GM12891 (cell line): ENCODE measurements at places on chromosomes 11 and 22.

DNA sequence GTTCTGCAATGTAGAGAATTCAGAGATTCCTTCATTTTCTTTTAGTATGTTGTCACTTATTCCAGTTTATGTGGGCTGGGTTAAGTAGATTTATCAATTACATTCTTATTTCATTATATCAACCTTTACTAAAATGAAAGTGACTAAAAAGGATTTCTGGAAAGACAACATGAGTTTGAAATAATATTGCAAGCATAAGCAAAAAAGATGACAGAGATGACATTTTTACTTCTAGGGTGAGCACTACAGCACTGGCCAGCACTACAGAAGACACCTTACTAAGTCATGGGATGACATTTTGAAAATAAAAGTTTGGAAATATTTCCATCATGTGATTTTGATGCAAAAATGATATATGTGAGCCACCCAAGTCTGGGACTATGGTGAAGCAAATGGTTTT is 2.1 kb upstream of the USP47 start:
- DNase-seq, result no peak

DNA sequence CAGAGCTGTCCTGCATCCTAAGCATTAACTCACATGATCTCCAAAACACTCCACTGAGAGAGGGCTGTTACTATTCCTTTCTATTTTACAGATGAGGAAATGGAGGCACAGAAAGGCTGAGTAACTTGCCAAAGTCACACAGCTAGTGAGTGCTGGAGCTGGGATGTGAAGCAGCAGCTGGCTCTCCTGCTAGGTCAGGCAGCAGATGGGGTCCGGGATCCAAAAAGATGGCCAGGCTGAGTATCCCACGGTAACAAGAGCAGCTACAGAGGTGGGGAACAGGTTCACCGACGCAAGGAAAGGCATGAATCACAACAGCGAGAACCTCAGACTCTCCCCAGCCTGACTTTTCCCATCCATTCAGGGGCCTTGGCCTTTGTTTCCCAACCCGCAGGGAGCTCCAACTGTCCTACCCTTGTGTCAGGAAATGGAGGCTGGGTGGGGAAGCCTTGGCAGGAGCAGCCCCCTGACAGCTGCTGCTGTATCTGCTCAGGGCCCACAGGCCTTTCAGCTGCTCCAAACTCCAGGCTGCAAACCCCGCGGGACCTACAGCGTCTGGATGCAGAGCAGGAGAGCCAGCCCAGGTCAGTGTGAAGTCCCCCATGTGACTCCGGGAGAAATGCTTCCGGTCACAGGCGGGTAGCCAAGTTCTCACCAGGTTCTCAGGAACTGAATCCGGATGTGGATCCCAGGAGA is 29.5 kb downstream of the DKK3 start:
- DNase-seq, result no peak

DNA sequence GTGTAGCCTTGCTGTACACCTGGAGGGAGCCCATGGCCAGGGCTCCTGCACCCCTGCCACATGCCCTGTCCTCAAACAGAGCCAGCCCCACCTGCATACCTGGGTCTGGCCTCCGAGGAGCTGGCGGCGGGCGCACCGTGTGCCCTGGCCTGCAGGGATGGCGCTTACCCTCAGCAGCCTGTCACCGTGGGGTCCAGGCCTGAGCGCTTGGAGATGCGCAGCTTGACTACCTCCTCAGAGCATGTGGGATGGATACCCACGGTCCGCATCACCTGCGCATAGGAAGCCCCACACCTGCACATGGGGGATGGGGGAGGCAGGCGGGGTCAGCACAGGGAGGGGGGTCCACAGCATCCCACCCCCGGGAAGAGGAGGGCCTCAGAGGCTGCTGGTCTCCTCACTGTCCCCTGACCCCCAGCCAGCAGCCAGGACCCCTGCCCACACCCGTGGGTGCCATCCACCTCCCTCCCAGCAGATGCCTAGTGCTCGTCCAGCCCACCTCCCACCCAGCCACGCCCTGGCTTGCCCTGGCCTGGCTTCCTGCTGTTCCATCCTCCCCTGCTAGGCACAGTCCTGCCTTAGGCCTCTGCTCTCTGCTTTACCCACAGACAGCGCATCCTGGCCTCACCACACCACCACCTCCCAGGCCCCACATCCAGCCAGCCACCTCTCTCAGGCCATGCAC is 22.4 kb upstream of the GNB1L start:
- peak; percentile 19 for DNase-seq

DNA sequence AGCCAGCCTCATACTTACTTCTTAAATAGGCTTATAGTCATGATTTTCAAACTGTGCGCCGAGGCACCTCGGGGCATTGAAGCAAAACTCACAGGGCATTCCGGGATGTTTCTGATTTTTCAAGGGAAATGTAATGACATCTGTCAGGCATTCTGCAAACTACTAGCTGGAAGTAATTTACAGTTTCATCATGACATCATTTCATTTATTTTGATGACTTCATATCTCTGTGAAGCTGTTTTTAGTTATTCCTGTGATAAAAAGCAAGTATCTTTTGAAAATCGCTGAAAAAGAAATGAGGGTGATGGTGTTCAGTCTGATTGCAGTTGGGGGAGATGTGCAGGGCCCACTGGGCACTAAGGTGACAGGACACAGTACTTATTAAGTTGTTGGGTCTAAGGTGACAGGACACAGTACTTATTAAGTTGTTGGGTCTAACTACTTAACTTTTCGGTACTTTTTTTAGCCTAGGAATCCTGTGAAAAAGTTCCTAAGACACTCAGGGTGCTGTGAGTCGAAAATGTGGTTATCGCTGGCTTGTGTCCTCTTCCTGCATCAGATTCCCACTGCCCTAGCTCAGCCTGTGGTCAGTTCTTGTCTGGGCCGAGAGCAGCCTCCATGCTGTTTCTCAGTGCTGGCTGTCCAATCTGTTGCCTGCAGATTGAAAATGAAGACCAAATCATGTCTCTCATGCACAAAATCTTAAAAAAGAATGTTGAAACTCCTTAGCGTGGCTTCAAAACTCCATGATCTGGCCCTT is 42.6 kb downstream of the APLP2 start:
- DNase-seq, result no peak

GRCh38 chr11:2653930-2654739 is 45.7 kb downstream of the KCNQ1OT1 start:
- DNase-seq, result no peak

GRCh38 chr11:10051868-10052586 is 242.0 kb downstream of the SBF2 start:
- DNase-seq, result no peak

- no peak for DNase-seq
Observed at GRCh38 chr11:118415739-118416068, 14.3 kb downstream of the ATP5MG start.

GRCh38 chr11:16359369-16359768 is 3.0 kb upstream of the SOX6 start:
- no peak for DNase-seq

- DNase-seq, result no peak
Observed at GRCh38 chr22:19607192-19608002, 83.2 kb upstream of the CLDN5 start.

- DNase-seq, result no peak
Observed at GRCh38 chr11:126185259-126186024, 26.0 kb downstream of the RPUSD4 start.

DNA sequence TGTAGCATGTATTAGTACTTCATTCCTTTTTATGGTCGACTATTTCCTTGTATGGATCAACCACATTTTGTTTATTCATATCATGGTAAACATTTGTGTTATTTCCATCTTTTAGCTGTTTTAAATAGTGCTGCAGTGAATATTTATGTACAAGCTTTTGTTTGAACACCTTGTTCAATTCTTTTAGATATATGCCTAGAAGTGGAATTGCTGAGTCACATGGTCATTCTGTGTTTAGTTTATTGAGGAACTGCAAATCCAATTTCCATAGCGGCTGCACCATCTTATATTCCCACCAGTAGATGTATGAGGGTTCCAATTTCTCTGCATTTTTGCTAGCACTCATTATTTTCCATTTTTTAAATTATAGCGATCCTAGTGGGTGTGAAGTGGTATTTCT is 61.5 kb upstream of the GRK2 start:
- no peak for DNase-seq

DNA sequence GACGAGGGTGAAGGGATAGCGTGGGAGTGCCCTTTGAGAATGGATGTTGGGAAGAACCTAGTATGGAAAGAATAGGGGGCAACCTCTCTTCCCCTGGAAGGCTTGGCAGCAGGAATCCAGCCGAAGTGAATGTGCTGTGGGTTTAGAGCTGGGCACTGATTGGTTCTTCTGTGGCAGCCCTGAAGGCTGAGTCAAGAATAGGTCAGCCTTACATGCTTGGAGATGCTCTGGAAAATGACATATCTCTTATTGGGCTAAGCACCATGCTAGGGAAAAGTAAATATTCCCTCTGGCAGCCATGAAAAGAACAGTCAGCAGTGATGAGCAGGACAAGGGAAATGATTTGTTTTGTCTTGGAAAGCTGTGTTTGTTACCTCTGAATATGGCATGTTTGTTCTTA is 149.5 kb downstream of the COMMD9 start:
- DNase-seq, result no peak

GRCh38 chr11:22317656-22318055 is 20.5 kb upstream of the SLC17A6 start:
- no peak for DNase-seq

- no peak for DNase-seq
Observed at GRCh38 chr22:43047605-43048004, 32.7 kb upstream of the PACSIN2 start.

DNA sequence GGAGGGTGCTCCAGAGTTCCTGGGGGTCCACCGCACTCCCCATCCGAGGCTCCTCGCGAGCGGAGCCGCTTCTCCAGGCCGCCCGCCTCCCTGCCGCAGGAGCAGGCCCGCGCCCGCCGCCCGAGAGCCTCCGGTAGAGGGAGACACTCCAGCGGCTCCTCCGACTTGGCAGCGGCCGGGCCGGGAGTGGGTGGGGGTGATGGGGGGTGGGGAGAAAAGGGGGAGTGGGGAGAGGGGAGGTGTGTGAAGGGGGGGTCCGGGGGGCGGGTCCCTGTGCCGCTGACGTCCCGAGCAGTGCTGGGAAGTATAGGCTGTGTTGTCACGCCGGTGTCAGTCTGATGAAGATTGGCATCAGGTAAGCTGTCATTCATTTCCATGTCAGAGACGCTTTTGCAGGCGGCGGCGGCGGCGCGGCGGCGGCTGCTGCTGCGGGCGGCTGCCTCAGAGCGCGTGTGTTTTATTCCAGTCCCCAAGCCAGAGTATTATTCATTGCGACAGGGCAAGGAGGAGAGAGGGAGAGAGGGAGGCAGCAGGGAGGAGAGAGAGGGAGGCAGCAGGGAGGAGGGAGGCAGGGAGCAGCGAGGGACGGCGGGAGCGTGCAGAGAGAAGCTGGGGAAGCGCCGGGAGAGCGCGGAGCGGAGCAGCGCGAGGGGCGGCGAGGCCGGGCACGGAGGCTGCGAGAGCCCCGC is at the start of gene PKNOX2:
PKNOX2 (plus strand) TSS at position 330 of the 689 bp plus-strand sequence. CDS start 186,555 bp downstream, outside the sequence.
- peak; percentile 71 for DNase-seq

- DNase-seq, result no peak
Observed at GRCh38 chr11:131855320-131855719, 484.9 kb downstream of the NTM start.

- no peak for DNase-seq
Observed at GRCh38 chr11:10355257-10355661, 50.4 kb downstream of the ADM start.

DNA sequence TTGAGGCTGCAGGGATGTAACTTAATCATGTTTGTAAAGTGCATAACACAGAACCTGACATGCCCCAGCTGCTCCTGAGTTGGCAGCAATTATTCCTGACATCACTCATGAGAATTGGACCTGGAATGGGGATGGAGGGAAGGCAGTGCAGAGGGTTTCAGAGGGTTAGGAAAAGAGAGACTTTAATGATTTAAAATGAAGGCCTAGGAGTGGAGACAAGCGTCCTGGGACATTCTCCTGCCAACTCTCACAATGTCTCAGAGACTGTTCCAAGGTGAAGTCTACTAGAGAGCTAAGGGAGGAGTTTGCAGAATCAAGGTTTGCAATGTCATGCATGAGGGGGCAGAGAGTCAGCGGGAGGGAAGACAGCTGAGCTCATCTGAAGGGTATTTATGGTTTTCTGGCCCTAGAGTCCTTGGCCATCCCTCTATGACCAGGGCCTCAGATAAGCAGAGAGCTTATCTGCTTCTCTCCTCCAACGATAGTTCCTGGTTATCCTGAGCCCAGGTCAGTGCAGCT is 36.9 kb downstream of the GGTLC2 start:
- DNase-seq, result no peak

- no peak for DNase-seq
Observed at GRCh38 chr11:116697639-116698038, 75.1 kb downstream of the BUD13 start.

DNA sequence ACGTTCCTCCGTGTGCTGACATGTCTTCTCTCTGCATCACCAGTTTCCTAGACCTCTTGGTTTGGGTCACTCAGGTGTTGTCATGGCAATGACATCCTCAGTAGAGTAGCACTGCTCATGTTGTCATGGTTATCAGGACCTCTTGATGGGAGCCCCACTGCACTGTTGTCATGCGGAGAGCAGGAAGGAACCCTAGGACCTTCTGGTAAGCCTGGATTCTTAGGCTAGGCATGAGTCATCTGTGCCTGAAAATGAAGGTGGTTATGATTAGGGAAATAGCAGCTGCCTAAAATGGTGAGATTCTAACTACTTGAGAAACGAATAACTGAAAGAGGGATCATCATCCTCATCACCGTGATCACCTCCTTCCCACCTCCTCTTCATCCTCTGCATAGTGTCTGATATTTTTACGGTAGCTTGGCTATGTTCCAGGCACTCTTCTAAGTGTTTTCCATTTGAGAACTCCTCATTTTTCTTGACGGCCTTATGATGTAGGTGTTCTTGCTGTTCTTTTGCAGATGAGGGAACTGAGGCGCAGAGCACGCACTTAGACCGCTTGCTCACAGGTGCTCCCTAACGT is 858.4 kb downstream of the NTM start:
- DNase-seq, result no peak

GRCh38 chr11:64314805-64315561 is 2.4 kb downstream of the TRMT112 start:
- no peak for DNase-seq

DNA sequence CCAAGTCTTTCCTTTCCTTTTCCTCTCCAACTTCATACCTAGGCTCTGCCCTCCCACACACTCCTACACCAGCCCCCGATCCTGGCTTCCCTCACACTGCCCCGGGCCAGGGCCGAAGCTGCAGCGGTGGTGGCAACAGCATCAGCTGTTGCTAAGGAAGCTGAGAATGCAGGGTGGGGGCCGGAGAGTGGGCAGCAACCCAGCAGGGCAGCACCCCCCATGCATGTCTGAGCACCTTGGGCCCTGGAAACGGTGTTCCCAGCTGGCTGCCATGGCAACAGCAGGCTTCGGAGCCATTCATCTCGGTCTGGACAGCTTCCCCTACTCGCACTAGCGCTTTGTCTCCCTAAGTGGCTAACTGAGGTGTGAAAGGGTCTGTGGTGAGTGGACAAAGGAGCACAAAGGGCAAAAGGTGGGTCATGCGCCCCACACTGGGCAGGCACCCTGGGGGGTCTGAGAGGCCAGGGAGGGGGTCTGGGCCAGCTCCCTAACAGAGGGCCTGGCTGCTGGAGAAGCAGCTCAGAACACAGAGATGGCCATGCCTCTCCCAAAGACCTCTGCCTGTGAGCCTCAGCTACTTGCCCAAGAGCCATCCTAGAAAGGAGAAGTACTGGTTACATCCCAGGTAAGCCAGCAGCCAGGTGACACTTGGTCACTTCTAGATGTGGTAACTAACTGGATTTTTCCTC is 42.1 kb upstream of the JAM3 start:
- DNase-seq, result no peak

- DNase-seq, result no peak
Observed at GRCh38 chr11:110176366-110177085, 83.3 kb downstream of the ZC3H12C start.
